Activated CD4-positive, alpha-beta memory T cell treated with anti-CD3 and anti-CD28 coated beads, Interleukin-2, amount 10 ng/mL, durations not matched to agents 7 days and 5 days (primary cell): ENCODE measurements at places on chromosomes 13 and 19. TPM values are rescaled to one million over a fixed set of nuclear protein-coding genes. Genes with fewer than 3 reads are reported as not detected.

Gene TMEM272
- total RNA-seq, result 0.28 TPM

Gene CEACAM8
- total RNA-seq, result not detected

GRCh38 chr19:56351208-56351607 is 36.6 kb upstream of the ZSCAN5A start:
- DNase-seq, result no peak

DNA sequence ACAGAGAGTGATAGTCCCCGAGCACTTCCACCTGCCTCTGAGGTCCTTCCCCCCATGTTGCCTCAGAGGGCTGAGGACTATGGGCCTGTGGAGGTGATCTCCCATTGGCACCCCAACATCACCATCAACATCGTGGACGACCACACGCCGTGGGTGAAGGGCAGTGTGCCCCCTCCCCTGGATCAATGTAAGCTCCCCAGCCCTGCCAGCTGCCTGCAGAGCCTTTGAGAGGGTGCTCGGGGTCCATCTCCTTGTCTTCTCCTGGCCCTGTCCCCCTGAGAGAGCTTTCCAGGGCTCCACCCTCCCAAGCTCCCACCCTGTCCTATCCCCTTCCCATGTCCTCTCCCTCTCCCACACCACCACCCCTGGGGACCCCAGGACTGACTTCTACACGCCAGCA is 14.9 kb upstream of the RELB start:
- DNase-seq, result no peak
